Trophoblast cell (in vitro differentiated cells and primary cell): ENCODE measurements at places on chromosomes 4 and X.

DNA sequence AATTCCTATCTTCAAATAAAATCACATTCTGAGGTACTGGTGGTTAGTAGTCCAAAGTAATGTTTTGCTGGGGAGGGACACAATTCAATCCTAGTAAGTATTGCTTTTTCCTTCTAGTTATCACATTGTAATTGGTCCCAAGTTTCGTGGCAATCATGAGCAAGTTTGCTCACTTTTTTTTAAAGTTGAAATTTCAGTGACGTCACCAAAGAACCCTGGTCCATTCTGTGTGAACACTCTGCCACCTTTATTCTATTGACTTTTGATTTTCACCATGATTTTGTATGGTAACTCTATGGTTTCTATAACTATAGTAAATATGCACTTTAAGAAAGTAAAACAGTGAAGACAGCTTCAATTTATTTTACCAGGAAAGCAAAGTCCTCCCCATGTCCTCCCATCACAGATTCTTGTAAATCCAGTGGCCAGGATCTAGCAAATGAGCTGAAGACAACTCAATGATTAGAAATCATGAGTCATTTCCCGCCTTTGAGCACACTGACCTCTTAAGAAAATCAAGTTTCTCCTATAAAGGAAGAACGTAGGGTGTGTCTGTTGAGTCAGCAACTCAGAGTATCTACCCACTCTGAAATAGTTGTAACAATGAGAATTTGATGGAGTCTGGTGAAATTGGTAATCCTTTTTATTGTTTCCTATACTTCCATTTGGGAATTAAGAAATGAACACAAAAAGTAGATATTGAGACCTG, 1306.6 kb upstream of the PABPC4L start:
- DNase-seq = no peak

DNA sequence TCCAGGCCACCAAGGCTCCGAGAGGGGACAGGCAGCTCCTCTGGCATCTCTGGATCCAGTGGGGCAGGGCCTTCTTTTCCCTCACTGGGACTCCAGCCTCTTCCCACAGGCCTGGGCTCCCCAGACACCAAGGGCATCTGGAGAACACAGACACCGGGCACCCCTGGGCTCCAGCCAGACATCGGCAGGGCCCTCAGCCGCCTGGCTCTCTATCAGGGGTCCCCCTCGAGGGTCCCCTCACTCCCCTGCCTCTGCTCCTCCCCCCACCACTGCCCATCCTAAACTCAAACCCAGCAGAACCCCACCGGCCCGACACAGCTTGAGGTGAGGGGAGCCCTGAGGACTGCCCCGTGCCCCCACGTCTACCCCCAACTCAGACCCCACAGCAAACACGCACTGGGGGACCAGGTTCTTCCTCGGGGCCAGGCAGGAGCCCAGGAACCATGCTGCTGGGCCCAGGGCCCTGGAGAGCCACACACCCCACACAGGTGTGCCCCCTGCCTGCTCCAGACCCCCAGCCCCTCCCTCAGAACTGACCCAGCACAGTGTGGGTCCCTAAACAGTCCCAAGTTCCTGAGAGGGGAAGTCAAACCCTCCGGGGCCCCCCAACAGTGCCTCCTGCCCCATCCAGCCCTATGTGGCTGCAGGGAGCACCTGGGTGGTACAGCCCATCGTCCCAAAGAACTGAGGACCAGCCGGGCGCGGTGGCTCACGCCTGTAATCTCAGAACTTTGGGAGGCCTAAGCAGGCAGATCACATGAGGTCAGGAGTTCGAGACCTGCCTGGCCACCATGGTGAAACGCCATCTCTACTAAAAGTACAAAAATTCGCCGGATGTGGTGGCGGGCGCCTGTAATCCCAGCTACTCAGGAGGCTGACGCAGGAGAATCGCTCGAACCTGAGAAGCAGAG, 86.8 kb downstream of the FAM53A start:
- no peak for DNase-seq

- DNase-seq = no peak
Observed at GRCh38 chrX:8726031-8726652, 5.8 kb downstream of the ANOS1 start.

DNA sequence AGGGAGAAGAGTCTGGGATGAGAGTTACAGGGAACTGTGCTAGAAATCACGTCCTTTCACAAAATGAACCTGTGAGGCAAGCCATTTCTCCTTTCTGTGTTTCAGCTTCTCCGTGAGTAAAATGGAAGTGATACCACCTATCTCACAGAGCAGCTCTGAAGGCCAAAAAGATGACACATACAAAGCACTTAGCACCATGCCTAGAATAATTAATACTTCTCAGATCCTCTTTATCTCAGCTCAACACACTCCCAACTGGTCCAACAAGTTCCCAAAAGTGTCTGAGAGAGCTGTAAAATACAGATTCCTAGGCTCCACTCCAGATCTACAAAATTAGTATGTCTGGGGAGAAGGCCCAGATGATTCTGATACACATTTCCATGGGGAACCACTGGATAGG, 38.3 kb downstream of the LHFPL1 start:
- DNase-seq = no peak

GRCh38 chrX:63250253-63250868, 100.8 kb downstream of the SPIN4 start:
- peak; percentile 83 for DNase-seq

GRCh38 chr4:1216869-1217294, 32.0 kb downstream of the CTBP1 start:
- DNase-seq = no peak

DNA sequence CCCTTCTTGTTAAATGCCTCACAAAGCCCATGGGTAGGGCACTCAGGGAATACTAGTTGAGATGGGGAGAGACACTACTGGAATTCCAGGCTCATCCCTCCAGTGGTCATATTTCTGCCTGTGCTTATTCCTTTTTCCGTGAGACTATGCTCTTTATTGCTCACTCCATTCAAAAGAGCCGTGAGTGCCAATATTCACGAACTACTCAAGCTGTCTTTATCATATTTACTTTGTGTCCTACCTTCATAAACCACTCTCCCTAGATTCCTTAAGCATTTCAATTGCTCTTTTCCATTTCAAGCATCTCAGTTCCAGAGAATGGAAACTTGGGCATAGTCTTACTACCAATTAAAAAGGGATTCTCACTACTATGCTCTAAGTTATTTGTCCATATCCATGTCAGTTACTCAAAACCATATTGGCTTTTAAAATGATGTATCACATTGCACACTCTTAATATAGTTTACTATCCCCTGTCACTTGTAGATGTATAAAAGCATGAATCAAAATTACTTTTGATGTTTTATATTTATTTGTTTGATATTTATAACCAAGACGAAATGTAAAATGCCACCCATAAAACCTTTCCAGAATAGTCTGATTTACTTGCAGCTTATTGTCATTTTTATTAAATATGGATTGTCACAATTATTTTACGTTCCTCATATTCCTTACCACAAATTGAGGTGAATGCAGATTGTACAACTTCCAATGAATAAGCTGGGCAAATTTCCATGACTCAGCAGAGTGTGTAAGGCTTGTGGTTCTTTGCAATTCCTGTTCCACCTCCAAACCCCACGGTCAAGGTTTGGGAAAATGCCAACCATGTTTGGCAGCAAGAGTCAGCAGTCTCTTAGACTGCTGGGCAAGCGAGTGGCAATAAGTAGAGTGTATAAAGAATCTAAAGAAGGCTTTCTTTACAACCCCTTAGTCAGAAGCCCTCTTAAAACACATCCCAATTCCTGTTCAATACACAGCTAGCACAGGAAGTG, 24.4 kb downstream of the ENOX2 start:
- DNase-seq = no peak

DNA sequence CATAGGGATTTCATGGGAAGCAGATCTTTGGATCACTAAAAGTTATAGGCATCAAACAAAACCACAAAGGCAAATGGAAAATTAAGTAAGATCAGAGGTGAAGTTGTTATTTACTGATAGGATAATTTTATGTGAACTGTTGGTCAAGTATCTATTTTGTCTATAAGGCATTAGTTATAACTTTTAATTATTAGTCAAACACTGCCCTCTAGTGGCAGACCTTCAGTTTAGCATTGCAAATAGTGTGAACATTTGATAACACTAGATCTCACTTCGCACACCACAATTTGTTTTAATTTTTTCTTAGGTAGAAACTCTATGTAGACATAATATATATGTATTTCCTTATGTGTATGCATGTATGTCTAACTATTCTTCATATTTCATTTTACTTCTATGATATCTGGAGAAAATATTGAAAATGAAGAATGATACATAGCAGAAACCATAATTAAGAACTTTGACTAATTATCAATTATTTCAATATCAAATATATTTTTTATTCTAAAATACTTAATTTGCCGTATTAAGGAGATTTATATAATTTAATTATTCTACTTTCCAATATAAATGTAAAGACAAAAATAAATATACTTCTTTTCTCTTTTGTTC, 214.5 kb upstream of the TACR3 start:
- DNase-seq = peak; percentile 4

DNA sequence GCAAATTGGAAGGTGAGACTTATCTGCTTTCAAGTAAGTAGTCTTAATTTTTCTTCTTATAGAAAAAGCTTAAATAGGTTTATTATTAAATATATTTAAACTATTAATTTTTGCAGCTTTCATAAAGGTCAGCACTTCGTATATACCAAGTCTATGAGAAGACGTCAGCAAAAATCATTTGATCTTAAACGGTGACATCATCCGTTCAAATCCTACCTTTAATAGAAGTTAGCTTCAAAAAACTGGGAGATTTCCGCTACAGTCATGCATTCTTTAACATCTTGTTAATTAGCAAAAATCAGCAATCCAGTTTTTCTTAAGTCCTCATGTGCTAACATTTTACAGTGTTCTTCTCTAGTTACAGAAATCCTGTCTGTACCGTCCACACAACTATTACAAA, 49.9 kb upstream of the PGRMC1 start:
- DNase-seq = no peak

- no peak for DNase-seq
Observed at GRCh38 chr4:105923497-105924238, 28.4 kb downstream of the NPNT start.

DNA sequence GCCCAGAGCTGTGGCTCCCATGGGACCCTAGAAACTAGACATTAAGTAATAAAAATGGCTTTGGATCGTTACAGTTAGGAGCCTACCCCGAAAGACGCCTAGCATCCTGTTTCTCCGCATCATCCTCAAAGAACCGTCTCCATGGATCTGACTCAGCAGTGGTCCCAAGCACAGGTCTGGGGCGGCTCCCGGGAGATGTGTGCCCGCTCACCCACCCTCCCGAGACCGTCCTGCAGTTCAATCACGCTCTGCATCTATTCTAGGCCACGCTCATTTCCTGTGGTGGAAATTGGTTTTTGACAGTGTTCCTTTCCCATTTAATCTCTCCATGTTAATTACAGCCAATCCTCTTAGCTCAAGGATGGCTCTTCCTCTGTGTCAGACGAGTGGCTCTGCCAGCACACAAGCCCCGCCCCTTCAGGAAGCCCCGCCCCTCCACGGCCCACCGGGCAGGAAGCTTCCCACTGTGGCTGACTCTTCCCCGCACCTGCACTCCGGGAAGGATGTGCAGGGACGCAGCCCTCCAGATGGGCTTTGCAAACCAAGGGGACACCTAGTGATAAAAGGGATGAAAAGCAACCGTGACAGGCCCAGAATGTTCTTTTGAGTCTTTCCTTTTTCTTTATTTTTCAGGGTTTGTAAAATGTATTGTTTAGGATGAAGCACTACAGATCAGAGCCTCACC, 34.5 kb upstream of the HELT start:
- DNase-seq = peak; percentile 12

GRCh38 chr4:147862043-147862692, 130.3 kb downstream of the ARHGAP10 start:
- DNase-seq = no peak

GRCh38 chr4:99052902-99053301, 35.7 kb downstream of the ADH5 start:
- no peak for DNase-seq

GRCh38 chrX:55451626-55451989, 319 bp upstream of the MAGEH1 start:
- DNase-seq = no peak

- no peak for DNase-seq
Observed at GRCh38 chr4:138045036-138045435, 197.1 kb downstream of the SLC7A11 start.

DNA sequence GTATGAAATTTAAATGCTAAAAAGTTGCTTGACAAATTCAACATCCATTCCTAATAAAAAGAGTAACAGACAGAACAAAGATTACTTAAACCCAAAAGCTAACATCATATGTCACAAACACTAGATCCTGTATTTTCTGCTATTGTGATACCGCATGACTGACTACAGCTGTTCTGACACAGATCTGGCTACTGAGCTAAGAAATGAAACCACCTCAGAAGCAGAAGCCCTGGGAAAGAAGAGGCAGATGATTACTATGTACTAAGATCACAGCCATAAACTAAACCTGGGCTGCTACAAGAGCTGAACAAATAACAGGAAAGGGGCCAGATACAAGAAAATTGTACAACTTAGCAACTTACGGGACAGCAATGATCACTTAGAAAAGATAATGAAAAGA, 9.4 kb downstream of the LETM1 start:
- no peak for DNase-seq

DNA sequence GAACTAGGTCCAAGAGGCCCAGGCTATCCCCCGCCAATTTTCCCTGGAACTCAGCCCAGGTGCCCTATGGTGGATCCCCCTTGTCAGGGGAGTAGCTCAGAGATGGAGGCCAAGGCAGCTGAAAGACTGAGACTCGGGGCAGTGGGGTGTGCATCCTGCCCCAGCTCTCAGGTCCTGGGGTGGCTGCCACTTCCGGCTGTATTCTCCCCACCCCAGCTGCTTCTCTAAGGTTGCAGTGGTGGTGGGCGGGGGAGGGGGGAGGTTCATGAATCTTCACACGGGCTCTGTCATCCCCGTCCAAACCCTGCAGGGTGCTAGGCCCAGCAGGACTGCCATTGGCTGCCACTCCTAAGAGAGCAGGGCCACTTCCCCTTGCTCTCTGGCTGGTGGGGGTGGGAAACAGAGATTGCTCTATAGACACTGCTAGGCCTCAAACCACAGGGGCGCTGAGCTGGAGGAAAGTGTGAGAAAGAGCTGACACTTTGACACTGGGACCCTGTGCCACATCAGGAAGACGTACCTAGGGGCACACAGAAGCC, 1.5 kb downstream of the SASH3 start:
- DNase-seq = no peak
